Bronchial epithelial cell (primary cell): ENCODE measurements at places on chromosomes 2 and 18.
A peak's percentile ranks its signal among the peaks of the same experiment; 100 is the strongest.

GRCh38 chr2:69608109-69608508 lies 35.4 kb downstream of the AAK1 start:
- DNase-seq: no peak

GRCh38 chr2:74425523-74425922 lies 4.0 kb downstream of the WDR54 start:
- peak; percentile 98 for DNase-seq

DNA sequence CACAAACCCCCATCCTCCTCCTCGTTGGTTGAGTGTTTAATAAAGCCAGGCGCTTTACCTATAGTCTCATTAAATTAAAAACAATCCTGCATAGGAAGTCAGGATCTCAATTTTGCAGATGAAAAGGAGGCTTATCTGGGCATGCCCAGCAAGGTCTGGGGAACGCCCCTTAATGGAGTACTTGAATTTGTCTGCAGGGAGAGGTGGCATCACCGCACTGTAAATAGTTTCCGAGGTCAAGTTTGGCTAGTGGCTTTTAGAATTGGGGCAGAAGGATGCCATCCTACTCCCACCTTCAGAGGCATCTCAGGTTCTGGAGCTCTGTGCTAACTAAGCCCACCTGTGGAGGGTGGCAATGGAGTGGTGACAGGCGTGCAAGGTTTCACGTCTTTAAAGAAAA lies 149.2 kb downstream of the TGIF1 start:
- DNase-seq: no peak

- no peak for DNase-seq
Observed at GRCh38 chr2:132877923-132878322, 207.9 kb upstream of the LYPD1 start.

- no peak for DNase-seq
Observed at GRCh38 chr2:131517106-131517831, 10.4 kb upstream of the CCDC74A start.

DNA sequence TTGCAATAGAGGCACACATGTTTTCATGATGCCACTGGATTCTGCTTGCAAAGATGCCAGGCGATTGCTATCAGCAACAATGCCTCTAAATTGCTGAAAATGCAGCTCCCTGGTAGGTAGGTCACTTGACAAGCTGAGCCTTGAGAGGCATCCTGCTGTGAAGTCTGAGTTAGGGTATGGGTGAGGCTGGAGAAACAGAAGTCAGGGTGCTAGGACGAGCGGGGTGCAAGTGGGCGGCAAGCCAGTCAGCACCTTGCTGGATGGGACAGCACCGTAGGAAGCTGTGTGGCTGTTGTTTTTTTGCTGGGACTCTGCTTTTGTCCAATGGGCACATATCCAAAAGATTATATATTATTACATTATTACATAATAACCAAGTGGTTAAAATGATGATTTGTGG lies 10.5 kb upstream of the CLIP4 start:
- DNase-seq: no peak

DNA sequence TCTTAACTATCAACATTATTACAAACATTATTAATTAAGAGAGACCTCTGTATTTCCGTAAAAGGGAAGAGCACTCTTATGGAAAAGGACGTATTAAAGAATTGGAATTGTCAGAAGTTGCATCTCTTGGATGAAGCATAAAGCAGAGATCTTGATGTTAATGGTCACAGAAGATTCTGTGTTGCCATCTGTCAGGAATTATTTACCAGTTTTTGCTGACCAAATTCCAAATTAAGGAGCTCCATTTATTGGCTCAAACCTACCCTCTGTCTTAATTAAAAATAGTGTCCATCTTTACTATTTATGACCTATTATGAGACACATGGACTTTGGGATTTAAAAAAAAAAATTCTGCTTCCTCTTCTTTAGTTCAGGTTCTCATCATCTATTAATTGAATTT lies 232.1 kb downstream of the ARHGAP15 start:
- no peak for DNase-seq

DNA sequence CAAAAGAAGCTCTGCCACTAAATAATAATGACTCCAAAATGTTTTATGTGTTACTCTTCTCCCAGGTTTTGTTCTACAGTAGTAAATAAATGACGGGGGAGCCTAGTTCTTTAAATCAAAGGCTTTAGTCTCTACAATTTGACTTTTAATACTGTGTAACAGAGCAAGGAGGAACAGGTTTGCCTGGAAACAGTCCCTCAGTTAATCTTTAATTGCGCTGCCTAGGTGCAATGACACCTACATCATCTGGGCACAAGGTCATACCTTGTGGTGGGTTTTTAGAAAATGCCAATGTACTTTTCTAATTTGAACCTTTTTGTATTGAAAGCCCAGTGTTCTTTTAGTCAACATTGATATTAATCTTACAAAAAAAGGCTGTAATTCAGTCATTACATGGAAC lies 287.3 kb upstream of the SETBP1 start:
- DNase-seq: no peak

- no peak for DNase-seq
Observed at GRCh38 chr2:76793647-76794334, 728.4 kb downstream of the LRRTM4 start.

GRCh38 chr2:146821836-146822316 lies 1023.0 kb upstream of the ACVR2A start:
- peak; percentile 48 for DNase-seq

DNA sequence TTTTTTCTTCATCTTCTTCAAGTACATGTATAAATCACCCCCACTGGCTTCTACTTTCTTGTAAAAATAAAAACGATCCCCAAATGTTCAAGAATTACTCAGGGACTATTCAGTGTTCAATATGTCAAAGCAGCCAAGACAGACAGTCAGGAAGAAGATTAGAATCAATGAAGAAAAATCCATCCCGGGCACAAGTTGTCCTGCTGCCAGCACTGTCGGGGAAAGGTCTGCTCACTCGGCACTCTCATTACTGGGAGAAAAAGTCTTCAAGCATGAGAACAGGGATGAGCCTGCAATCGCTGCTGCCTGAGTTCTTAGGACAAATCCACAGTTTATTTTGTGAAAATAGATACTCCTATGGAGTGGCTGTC lies 482.8 kb upstream of the KLHL29 start:
- no peak for DNase-seq

DNA sequence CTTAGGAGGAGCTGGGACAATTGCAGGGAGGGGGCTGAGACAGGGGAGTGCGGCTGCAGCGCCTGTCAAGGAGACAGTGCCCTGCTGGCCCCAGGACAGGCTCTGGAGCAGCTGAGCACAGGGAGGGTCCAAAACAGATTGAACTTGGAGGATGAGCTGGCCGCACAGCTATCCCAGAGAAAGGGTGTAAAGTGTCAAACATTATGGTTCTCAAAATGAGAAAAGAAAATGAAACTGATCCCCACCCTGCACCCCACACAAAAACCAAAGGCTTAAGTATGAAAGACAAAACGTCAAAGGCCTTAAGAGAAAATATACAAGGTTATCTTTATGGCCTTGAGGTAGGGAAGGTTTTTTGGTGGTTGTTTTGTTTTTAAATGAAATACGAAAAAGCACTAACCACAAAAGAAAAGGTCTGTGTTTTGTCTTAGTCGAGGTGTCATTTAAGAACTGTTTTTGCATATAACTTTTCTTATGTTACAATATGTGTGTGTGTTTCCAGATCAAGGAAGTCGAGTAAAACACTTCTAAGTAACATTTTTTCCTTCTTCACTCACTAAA lies 111.8 kb downstream of the HDAC4 start:
- no peak for DNase-seq

DNA sequence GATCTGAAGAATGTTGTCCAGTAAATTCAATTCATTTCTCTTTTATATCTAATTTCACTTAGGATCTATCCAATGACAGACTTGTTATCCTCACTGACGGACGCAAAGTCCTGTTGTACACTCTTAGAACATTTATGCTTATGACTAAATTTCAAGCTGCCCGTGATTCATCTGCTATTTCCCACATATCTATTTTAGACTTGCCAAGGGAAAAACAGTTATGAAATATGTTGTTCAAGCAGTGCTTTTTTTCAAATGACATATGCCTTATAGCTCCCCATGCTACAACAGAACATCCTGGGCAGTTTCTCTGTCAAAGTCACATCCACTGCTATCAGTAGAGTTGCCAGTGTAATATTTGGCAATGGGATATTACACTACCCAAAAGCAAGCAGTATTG lies 94.2 kb upstream of the CBLN2 start:
- DNase-seq: no peak

DNA sequence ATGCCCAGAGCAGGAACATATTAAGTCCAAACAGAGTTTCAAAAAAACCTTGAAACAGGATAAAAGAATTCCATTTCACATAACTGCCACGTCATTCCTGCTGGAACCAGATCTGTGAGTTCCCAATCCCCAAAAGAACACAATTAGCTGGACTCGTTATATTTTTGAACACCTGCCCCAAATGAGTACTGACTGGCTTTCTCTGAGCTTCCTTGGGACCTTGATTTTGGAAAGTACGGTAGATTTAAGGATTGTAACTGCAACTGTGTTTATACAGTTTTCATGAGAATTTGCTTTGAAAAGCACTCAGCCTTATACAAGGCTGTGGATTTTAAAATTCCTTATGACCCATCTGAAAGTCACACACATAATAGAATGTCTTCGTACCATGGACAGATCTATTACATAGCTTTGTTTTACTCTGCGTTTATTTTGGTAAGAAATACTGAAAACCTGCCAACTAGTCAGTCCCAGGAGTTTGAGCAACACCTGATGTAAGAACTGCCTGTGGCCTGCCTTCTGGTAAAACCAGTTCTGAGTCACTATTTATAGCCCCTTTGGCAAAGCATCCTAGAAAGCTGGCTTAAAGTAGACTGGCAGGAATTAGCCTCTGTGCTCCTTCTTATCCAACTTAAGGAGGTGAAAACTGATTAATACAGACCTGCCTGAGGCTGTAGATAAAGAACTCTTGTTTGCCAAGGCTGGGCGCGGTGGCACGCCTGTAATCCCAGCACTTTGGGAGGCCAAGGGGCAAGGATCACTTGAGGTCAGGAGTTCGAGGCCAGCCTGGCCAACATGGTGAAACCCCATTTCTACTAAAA lies 48.1 kb downstream of the MERTK start:
- peak; percentile 97 for DNase-seq

DNA sequence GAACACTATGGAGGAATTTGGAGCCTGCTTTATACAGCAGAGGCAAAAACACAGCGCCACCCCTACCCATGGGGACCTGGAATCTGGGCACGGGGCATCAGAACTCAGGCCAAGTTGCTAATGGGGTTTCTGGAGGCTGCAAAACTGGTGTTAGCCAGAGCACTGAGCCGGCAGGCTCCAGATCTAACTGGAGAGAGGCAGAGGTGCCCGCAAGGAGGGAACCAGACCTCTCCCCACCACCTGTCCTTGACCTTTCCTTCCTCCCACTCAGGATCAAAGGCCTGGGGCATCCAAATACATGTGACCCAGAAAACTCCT lies 126.6 kb downstream of the TNS1 start:
- DNase-seq: no peak

DNA sequence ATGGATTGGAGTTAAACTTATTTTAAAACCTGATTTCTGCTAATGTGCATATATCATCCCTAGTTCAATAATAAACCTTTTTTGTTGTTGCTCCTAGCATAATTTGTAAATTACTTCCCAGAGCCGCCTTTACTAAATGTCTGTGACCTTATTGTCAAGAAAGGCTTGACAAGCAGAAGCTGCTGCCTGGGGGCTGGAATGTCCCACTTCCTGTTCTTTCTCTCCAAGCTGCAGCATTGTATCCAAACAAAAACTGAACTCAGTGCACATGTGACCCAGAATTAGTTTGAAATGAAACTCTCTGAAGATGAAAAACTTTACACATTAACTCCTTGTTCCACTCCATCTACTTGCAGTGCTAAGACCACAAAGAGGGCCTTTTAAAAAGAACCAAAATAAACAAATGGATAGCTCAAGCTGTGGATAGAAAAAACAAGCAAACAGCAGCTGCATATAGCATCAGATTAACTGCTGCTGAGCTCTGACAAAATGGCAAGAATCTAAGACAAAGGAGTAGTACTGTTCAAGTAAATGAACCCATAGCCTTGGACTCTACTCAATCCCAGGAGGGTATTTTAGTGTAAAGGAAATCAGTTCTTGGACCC lies 99.8 kb upstream of the NEUROD1 start:
- peak; percentile 27 for DNase-seq

- DNase-seq: peak; percentile 66
Observed at GRCh38 chr2:223970343-223971128, 13.3 kb downstream of the MRPL44 start.

DNA sequence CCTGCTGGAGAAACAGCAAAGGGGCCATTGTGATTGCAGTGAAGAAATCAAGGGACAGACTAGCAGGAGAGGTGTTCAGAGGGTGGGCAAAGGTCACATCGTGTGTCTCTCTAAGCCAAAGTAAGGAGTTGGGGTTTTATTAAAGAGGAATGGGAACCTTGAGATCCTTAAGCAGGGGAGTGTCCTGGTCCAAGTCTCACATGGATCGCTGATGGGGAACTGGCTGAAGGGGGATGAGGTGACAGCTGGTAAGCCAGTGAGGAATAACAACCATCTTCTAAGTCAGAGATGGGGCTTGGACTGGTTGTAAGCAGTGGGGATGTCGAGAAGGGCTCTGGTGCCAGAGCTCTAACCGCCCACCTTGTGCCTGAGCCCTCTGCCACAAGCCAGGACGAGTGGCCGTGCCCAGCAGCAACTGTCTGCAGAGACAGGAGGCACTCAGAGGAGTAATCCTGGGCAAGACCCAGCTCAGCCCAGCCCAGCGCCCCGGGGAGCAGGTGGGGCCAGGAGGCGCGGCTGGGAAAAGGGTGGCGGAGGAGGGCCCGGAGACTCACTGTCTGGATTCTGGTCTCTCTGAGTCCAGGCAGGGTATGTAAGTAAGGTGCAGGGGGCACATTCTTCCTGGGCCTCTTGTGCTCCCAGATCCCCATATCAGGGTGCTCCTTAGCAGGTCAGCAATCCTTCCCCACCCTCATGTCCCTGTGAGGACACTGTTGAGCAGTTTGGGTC lies 13.7 kb downstream of the WNT10A start:
- peak; percentile 72 for DNase-seq

DNA sequence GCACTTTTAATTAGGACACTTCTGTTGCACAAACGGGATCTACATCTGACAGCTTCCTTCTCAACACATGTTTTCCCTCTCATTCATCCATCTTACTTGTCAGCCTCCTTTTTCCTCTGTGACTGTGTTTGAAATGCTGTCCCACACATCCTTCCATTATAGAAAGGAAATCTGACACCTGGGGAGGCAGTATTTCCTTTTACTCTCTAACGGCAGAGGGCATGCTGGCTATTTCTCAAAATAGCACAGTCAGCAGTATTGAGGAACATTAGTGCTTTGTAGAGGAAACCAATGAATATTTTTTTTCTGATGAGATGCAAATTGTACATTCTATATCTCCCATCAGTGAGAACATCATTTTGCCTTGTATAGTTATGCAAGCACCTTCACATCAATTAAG lies 668.7 kb downstream of the SLC4A3 start:
- DNase-seq: peak; percentile 36

GRCh38 chr2:36570416-36570815 lies 27.6 kb downstream of the FEZ2 start:
- DNase-seq: peak; percentile 62
